ENCODE measurements at places on chromosomes 1 and 21.

DNA sequence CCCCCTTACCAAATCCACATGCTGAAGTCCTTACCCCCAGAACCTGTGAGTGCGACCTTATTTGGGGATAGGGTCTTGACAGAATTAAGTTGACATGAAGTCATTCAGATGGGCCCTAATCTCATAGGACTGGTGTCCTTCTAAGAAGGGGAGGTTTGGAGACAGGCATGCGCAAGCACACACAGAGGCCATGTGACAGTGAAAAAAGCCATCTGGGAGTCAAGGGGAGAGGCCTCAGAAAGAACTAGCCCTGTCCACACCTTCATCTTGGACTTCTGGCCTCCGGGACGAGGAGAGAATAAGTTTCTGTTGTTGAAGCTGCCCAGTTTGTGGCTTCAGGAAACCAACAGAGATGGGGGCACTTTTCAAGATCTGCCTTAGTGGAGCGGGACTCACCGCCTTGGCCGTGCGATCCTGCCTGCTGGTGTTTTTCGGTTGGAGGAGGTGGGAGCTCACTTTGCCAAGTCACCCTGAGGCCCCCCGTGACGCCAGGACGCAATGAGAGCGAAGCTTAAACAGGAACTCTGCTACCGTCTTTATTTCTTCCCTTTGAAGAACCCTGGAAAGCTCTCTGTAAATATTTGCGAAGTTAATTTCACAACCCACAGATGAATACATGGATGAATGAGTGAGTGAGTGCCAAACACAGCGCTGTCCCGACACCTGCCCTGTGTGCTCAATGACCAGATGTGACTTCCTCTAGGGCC lies 42.5 kb upstream of the C1orf174 start:
- DNase-seq: no peak

DNA sequence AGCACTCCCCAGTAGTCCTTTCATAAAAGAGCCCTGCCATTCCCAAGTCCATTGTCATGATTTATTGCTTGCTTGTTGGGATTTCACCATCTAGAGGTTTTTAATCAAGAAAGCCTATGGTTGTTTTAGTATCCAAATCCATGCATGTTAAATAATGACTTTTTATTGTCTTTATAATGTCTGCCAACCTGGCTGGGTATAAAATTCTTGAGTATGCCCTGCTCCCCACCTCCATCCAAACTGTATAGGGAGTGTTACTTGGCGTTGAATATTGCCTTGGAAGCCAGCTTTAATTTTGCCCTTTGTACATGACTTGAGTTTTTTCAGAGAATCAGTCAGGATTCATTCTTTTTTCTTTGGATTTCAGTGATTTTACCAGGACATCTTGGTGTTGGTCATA lies 44.2 kb downstream of the DISC1 start:
- DNase-seq: no peak

GRCh38 chr1:246029616-246030015 lies 477.5 kb downstream of the SMYD3 start:
- DNase-seq: no peak

DNA sequence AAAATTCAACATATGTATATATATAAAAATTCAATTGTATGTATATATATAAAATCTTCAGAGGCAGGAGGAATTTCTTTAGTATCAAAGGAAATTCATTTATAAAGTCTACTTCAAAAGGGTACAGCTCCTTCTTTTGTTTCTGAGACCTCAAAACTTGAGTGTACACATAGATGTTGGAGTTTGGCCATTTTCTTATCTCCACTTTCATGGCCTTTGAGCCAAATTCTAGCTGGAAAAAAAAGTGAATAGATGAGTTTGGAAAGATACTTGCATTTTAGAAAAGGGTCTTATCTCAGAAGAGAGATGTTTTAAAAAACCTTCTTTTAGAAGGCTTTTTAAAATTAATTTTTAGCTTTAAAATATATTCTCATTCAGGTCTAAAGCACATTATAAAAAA lies 103.2 kb downstream of the ATF6 start:
- no peak for DNase-seq

GRCh38 chr1:210915890-210916507 lies 217.9 kb downstream of the KCNH1 start:
- no peak for DNase-seq
